ENCODE measurements at places on chromosomes 5 and 9.

DNA sequence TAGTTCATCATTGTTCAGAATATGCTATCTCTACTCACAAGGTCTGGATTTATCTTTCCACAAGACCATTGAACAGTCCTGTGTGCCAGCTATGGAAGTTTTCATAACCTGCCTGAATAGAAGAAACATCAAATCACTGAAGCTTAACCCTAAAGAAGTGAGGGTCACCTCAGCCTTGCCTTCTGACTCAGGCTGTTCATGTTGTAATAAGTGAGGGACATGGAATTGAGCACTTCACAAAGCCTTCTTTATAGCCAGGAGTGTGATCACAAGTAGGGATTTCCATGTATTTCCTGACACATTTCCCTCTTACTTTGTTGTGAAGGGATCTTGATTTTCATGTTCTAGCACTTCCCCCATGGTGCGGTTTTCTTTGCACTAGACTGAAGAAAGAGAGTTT is 577.5 kb upstream of the WWC1 start:
- no peak for DNase-seq

DNA sequence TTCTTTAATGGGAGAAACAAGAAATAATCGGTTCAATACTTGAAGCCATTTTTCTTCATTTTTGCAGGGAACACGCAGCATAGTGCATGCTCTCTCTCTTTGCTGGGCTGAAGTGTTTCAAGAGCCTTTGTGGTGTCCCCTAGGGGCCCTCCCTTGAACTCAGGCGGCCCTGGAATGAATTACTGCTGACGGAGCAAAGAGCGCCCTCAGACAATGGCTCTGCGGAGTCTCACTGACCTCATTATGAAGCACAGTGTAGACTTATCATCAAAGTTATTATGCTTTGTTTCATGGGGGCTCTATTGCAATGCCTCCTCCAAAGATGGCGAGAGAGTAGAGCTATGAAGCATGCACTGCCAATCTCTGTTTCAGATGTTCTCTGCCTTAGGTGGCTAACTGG is 64.8 kb upstream of the ADCY2 start:
- no peak for DNase-seq

- DNase-seq, result no peak
Measured at GRCh38 chr9:78354324-78354973, 57.5 kb downstream of the PSAT1 start.

DNA sequence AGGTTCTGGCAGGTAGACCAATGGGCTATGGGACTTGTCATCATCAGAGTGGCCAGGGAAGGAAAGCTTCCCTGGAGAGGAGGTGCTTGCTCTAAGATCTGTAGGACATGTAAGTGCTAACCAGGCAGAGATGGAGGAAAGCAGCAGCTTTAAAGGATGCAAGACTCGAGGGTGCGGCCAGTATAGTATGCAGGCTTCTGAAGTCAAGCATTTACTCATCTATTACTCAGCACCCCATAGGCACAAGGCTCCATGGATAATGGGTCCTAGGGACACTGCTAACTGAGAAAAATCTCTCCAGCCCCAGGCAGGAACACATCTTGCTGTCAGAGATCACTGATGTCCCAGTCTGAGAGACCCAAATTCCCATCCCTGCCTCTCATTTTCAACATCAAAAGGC is 49.7 kb downstream of the WWC1 start:
- DNase-seq, result no peak

GRCh38 chr9:126411225-126411947 is 84.8 kb downstream of the MVB12B start:
- peak; percentile 77 for DNase-seq

DNA sequence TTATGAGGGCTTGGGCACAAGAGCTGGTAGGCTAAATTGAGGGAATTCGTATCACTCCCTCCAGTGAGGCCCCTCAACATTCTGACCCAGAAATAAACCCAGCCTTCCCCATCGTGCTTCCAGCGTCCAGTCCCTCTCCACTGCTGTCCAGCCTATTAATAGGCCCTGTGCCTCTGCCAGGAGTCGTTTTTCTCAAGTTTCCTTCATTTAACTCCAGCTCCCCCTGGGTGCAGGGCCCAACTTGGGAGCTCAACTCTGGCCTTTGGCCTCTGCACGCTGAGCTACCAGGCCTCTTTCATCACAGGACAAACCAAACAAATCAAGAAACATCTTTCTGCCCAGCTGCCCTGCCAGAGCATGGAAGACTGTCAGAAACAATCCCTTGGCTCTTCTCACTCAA is 10.0 kb downstream of the HBEGF start:
- DNase-seq, result no peak

GRCh38 chr9:81477669-81478068 is 211.7 kb downstream of the TLE1 start:
- no peak for DNase-seq

DNA sequence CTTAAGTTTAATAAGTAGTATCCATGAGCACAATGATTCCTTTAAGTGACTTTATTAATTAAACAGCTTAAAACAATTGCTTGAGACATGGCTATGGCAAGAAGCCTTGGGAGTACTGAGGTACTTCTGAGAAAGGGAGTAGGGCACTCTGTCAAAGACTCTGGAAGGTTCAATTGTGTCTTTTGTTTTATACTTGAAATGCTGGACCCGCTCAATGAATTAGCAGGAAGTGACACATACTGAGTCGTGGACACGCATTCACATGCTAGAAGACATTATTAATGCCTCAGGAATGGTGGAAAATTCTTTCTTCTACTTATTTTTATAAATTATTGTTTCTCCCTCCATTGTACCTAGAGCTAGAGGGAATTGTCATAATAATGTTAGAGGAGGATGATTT is 347.3 kb upstream of the ZNF608 start:
- peak; percentile 90 for DNase-seq

GRCh38 chr9:126429190-126429589 is 102.6 kb downstream of the MVB12B start:
- DNase-seq, result no peak

DNA sequence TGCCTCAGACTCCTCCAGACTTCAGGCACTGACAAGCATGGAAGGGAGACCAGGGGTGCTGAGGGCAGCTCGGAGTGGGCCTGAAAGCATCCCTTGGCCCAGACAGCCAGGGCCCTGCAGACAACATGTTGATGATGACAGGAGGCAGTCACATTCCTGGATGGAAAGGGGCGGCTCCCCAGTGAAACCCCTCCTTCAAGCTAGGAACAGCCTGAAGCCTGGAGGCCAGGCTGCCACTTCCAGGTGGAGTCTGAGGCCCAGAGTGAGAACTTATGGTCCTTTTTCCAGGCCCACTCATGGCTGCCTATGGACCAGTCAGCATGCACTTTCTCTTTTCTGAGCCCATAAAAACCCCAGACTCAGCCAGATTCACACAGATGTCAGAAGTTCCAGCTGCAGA is 104.2 kb upstream of the HCN1 start:
- no peak for DNase-seq

GRCh38 chr9:133772581-133772980 is 34.4 kb upstream of the SARDH start:
- DNase-seq, result no peak

GRCh38 chr5:31329715-31330114 is 136.2 kb downstream of the CDH6 start:
- no peak for DNase-seq

- no peak for DNase-seq
Measured at GRCh38 chr5:39236718-39237117, 17.4 kb upstream of the FYB1 start.

DNA sequence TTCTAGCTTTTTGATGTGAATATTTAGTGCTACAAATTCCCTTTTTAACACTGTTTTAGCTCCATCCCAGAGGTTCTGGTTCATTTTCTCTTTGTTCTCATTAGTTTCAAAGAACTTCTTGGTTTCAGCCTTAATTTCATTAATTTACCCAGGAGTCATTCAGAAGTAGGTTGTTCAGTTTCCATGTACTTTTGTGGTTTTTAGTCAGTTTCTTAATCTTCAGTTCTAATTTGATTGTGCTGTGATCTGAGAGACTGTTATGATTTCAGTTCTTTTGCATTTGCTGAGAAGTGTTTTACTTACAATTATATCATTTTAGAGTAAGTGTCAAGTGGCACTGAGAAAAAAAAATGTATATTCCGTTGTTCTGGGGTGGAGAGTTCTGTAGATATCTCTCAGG is 240.1 kb upstream of the RASA1 start:
- no peak for DNase-seq

DNA sequence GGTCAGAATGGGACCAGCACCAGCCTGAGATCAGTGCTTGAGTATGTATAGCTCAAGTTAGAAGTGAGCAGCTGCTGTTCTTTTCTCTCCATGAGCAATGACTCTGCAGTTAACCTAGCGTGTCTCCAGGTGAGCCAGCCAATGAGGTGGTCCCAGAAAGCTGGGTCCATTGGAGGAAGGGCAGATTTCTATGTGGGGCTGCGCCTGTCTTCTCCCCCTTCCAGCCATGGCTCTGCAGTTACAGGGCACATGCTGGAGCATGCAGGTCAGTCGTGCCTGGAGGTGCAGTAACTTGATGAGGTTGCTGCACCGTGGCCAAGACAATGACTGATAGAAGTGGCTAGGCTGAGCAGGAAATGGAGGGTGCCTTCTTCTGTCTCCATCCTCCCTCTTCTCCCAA is 29.6 kb upstream of the CXCL14 start:
- DNase-seq, result no peak

- peak; percentile 88 for DNase-seq
Measured at GRCh38 chr9:37801287-37801850, 772 bp downstream of the DCAF10 start.

- no peak for DNase-seq
Measured at GRCh38 chr5:10297646-10298204, 10.0 kb downstream of the CMBL start.

DNA sequence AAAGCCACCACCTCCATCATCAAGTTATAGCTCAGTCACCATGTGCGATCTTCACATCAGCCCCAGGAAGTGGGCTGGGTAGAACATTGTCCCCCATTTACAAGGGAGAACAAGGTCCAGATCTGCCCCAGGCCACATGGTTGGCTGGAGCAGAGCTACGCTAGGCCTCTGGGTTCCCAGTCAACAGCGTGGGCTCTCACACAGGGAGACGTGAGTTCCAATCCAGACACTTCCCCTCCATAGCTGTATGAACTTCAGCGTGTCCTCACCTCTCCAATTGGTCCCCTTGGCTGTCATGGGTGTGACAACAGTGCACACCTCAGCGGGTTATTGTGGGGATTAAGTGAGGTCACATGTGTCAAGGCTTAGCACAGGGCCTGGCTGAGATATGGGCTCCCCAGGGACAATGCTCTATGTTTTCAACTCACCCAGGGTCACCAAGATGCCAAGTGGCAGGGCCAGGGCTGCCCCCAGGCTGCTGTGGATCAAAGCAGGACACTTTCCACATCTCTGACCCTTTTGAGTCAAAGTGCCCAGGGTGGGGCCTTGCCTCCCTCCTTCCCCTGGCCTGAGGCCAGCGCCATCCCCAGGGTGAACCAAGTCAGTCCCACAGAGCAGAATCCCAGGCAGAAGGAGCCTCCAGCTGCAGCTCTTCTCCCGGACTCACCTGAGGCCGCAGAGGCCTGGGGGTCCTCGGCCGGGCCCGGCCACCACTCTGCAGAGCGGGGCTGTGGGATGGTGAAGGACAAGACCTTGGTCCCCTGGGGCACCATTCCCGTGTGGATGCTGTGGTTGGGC is 19.8 kb downstream of the AKNA start:
- DNase-seq, result no peak

- no peak for DNase-seq
Measured at GRCh38 chr9:118567861-118568260, 801.4 kb downstream of the BRINP1 start.

- DNase-seq, result no peak
Measured at GRCh38 chr9:99779277-99779676, 42.4 kb upstream of the NR4A3 start.
